ENCODE measurements at places on chromosomes 5 and 9. TPM values are rescaled to one million over a fixed set of nuclear protein-coding genes. Genes with fewer than 3 reads are reported as not detected.

The LCN9 gene
- polyA plus RNA-seq, result not detected

DNA sequence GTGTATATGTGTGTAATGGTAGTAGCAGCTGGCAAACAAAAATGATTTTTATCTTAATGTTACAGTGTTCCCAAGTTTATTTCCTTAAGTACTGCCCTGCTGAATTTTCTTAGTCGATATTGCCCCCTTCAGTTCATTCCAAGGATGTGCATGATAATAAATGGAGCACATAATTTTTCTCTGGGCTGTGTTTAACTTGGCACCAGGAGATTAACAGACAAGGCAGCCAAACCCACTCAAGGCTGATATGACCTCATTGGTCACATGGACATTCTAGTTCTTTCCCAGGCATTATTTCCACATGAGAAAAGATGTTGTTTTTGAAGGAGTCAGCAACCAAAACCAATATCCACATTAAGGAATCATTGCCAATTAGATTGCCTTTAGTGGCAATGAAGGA, 61.8 kb downstream of the COX7C start:
- peak; percentile 44 for DNase-seq

DNA sequence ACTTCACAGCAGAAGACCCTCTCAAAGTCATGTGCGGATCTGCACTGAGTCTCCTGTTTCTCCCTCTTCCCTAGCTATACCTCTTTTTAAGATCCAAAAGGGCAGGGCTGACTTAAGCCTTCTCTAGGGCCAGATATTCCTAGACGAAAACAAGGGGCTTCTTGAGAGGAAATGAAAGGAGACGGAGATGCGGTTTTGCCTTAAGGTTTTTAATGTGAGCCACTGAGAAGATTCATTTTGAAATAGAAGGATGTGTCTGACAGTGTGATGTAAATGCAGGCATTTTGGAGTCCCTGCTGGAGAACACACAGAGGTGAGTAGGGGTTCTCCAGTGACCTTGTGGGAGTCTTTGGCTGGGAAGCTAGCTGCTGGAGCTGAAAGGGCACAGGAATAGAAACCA, 15.6 kb upstream of the IL12B start:
- DNase-seq, result no peak

GRCh38 chr9:1698991-1699390, 316.2 kb upstream of the SMARCA2 start:
- DNase-seq, result no peak

DNA sequence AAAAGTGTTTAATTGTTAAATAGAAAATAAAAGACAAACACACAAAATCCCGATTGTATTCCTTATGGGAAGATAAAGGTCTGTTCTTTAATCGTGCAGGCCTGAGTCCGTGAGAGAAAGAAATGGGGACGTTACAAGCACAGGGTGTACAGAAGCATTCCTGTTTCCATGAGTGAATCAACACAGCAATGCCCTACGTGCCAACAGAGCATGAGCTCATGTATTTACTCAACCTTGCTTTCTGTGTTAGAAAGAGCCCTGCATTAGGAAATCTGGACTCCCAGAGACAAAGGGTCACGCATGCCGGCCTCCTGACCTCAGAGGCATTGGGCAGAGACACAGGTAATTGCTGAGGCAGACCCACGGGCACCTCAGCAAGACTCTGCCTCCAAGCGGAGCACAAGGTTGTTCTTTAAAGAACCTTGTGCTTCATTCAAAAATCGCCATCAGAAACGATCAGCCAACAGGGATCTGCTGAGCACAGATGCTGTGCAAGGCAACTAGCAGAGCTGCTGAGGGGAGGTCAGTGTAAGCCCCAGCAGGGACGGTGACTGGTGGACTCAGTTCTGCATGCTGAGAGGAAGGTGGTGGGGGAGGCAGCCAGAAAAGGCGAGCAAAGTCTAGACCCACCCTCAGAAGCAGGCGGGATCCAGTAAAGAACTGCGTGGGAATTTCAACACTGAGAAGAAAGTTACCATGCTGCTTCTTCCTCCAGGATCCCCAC, 101.0 kb downstream of the TLE1 start:
- DNase-seq, result peak; percentile 74

DNA sequence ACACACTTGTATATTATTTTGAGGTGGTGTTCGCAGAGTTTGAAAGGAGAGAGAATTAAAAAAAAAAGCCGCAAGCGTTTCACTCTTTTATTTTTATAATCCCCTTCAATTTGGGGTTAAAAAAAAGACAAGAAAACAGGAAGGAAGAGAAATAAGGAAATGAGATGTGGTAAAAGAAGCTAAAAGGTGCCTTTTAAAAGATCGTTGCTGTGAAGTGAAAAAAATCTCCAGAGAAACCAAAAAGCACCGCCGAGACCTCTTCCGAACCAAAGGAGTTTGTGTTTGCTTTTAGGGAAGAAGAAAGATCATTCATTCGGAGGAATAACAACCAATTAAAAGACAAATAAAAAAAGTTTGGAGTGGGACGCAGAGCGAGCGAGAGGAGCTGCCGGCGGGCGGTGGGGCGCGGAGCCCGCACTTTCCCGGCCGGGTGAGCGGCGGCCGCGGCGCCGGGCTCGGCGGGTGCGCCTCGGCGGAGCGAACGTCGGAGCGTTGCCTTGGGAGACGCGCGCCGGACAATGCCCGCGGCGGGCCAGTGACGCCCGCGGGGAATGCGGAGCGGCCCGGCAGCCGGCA, 355 bp downstream of the TLE4 start:
- no peak for DNase-seq

GRCh38 chr5:144481861-144482260, 311.2 kb downstream of the KCTD16 start:
- DNase-seq, result no peak

The OR2S2 gene
- not detected for polyA plus RNA-seq

The PKD2L2 gene
- 0.48 TPM for polyA plus RNA-seq

DNA sequence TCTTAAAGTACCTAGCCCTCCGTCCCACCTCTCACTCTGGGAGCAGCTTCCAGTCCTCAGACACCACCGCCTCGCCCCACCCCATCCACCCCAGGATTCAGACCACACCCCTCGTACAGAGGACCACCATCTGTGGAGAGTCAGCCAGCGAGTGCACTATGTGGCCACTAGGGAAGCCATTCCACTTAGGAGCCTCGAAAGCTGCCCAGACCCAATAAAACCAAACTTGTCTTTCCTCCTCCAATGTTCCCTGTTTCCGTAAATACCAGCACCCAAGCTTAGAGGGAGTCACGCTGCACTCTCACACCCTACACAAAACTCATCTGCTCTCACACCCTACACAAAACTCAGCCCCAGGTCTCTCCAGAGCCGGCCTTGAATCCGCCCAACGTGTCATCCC, 1.9 kb downstream of the GCNT4 start:
- DNase-seq, result no peak

The INSYN2B gene
- 1.7 TPM for polyA plus RNA-seq

DNA sequence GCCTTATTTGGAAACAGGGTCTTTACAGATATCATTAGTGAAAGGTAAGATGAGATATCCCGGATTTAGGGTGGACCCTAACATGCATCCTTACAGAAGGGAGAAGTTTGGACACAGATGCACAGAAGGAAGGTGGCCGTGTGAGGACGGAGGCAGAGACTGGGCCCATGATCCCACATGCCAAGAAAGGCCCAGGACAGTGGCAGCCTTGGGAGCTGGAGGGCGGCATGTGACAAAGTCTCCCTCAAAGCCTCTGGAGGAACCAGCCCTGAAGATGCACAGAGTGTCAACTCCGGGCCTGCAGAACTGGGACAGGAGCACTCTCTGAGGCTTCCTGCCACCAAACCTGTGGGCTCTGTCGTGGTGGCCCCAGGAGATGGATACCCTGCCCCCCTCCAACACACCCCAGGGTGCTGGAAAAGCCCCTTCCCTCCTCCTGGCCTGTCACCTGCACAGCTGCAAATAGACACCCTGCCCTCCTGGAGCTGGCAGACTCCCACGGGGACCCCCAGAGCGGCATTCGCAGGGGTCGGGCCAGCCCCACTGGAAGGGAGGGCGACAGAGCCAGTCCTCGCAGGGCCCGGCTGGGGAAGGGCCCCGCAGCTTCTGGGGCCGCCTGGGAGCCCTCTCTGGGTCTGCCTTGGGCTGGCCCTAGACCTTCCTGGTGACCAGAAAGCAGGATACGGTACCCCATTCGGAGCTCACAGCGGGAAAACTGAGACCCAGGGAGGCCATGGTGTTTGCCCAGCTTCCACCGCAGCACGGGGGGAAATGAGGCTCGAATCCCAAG, 7.9 kb downstream of the NACC2 start:
- DNase-seq, result no peak

- DNase-seq, result peak; percentile 64
Observed at GRCh38 chr5:136769900-136770684, 404.7 kb upstream of the TRPC7 start.

- no peak for DNase-seq
Observed at GRCh38 chr9:28668158-28668557, 1094.9 kb upstream of the C9orf72 start.

DNA sequence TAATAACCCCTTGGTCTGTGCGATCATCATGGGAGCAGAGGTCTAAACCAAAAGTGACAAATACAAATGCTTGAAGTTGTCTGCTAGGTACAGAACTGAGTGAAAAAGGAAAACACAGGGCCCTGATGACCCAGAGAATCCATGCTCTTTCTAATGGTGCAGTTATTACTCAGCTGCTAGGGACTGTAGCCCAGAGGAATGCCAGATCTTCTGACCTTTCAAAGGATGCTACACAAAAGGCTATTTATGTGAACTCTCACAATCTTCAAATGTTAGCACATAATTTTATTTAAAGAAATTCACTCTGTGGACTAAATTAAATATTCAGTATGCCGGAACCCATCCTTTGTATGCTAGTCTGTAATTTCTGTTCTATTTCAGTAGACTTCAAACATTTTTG, 79.9 kb downstream of the PRR16 start:
- DNase-seq, result no peak

Measured in left kidney (tissue), 8 donors.